ENCODE measurements at places on chromosomes 6 and 20.

DNA sequence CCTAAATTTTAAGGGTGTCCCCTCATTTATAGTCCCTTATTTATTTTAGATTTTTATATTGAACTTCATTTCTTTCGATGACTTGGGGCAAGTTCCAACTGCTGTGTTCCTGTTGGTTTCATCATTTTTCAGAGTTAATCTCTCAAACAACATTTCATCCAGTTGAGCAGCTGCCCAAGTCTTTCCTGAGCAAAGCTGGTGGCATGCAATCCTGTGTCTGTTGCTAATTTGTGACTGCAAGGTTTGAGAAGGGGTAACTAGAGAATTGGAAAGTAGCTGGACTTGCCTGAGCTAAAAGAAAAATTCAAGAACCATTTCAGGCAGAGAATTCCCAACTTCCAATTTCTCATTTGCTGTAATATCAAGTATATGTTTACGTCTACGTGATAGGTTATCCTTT lies 881.5 kb upstream of the SLC35B3 start:
- no peak for DNase-seq

- DNase-seq = no peak
These were observed 296.5 kb upstream of the RUNX2 start for GRCh38 chr6:45031601-45032000.

DNA sequence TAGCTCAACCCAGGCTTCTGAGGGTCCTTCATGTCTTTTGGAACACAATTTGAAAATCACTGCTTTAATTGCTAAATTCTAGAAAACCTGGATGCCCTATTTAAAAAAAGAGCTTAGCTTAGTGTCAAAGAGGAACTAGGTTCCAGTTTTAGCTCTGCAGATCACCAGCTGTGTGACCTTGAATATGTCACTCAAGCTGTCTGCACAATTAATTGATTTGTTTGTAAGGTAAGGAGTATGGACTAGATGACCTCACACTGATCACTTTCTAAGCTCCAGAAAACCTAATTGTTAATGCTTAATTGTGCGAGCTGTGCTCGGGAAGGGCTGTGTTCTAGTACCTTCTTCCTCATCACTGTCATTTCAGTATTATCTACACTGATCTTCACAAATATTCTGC lies 26.2 kb downstream of the UTRN start:
- no peak for DNase-seq

DNA sequence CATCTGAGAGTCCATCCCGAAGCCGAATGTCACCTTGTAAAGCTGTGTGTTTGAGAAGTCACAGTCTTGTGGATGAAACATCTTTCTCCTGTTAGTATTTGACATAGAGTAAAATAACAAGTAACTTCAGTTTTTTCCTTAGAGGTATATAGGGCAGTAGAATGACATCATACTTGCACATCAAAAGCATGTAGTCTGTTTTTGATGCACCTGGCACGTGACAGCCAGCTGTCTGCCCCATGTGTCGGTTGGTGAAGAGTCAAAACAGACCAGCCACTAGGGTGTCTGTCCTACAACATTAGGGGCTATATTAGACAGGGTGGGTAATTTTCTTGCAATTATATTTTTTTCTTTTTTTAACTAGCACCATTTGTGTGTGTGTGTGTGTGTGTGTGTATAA lies 70.2 kb downstream of the SNX9 start:
- DNase-seq = no peak

DNA sequence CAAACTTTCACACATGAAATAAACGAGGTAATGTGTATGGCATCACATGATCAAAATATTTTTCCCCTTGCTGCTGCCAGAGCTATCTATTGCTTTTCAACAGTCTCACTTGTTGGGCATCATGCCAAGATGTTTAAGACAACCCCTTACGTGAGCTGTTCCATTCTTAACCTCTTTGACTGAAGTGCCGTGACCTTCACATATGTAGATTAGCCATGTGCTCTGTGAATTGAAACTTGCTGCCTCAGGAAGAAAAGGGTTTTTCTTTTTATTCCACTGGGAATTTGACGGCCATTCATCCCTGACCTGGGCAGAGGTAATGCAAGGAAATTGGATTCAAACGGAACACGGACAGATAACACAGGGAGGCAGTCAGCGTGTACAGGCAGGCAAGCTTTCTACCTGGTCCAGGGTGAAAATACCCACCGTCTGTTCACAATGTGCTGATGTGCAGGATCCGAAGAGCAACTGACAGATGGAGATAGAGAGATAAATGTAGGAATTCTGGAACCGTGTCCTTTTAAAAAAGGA lies 14.2 kb downstream of the ARID1B start:
- DNase-seq = no peak

DNA sequence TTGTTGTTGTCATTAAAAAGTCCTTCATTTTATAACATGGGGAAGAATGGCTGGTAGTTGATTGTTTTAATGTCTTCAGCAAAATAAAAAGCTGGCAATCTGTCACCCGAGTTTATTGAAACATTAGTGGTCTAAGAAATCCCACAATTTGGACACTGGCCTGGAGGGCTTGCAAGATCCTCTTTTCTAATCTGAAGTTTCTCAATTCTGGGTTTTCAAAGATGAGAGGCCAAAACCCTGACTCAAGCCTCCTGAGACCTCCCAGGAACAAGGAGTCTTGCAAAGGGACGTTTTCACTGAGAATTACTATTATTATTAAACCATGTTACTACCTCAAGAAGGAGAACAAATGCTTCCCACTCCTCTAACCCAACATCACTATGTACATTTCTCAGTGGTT lies 19.5 kb downstream of the MAP1LC3A start:
- DNase-seq = no peak

Data from caudate nucleus (tissue), 63 donors.